HS-5 (cell line): ENCODE measurements at places on chromosomes 3 and 15.

- no peak for DNase-seq
Observed at GRCh38 chr3:137039570-137039969, 81.8 kb downstream of the IL20RB start.

DNA sequence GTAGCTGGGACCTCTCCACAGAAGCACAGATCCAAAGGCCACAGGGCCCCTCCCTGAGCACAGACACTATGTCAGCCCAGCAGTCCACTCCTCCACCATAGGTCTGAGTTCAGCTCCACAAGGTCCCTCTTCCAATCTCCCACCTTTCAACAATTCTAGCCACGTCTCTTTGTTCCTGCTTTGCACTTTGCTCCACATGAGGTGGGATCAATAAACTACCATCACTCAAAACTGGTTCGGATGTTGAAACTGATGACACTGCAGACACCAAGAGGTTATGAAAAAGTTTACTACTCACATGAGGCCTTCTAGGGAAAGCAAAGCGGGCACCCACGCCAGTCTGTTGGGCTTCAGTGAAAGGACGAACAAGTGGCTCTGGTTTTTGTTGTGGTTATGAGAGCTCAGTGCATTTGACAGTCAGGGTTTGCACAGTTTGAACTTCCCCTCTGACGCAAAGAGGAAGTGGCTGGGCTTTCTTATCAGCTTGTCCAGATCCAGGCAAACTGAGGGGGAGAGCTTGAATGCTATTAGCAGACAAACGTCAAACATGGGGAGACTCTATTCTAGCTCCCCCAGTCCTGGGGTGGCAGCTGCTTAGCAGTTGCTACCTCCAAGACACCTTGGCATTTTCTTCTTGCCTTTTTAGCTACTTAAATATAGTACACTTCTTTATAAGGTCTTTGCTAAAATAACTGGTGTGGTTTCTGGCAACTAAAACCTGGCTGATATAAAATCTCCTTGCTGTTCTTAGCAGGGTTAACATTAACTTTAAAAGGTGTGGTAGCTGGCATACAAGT, 37.8 kb downstream of the ZNF445 start:
- no peak for DNase-seq

DNA sequence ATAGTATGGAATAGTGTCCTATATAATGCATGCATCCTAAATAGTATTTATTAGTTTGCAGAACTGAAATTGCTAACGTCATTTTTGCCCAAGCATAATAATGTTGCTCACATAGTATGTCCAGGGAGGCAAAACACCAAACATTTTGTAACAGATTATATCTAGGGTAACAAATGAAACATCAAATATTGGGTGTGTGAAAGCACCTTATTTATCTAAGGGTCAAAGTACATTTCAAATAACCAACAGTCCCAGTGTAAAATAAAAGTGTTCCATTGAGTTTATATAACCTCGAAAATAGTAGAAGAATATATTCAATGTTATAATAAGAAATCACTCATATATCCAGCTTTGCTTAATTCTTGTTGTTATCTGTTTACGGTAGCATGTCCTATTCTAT, 363.1 kb downstream of the CADM2 start:
- DNase-seq: no peak

DNA sequence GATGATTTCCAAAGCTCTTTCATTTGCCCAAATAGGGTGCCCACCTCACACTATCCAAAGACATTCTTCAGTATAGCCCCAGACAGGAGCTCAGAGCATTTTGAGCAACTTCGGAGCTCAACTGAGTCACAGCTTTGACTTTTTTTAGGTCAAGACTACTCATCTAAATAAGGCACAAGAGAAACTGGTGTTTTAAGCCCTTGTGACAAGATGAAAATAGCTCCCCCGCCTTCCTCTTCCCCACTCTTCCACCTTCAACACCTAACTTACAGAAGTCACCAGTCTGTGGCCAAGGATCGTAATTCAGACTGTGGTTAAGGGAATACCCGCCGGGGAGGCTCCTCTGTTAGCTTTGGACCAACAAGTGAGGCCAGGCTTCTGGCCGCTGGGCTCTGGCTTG, 60.4 kb upstream of the CA12 start:
- DNase-seq: no peak

- no peak for DNase-seq
Observed at GRCh38 chr3:23872330-23872729, 44.5 kb downstream of the NKIRAS1 start.
